ENCODE measurements at places on chromosomes 11 and 22. TPM values are rescaled to one million over a fixed set of nuclear protein-coding genes. Genes with fewer than 3 reads are reported as not detected.

Gene OR56A1
- not detected for total RNA-seq

Gene RASSF7
- total RNA-seq: 8.8 TPM

Gene HNRNPUL2
- total RNA-seq: 14.4 TPM

Gene RAB6A
- 120 TPM for total RNA-seq

Gene BID
- total RNA-seq: 32.3 TPM

Gene PLAAT3
- total RNA-seq: 19.1 TPM

DNA sequence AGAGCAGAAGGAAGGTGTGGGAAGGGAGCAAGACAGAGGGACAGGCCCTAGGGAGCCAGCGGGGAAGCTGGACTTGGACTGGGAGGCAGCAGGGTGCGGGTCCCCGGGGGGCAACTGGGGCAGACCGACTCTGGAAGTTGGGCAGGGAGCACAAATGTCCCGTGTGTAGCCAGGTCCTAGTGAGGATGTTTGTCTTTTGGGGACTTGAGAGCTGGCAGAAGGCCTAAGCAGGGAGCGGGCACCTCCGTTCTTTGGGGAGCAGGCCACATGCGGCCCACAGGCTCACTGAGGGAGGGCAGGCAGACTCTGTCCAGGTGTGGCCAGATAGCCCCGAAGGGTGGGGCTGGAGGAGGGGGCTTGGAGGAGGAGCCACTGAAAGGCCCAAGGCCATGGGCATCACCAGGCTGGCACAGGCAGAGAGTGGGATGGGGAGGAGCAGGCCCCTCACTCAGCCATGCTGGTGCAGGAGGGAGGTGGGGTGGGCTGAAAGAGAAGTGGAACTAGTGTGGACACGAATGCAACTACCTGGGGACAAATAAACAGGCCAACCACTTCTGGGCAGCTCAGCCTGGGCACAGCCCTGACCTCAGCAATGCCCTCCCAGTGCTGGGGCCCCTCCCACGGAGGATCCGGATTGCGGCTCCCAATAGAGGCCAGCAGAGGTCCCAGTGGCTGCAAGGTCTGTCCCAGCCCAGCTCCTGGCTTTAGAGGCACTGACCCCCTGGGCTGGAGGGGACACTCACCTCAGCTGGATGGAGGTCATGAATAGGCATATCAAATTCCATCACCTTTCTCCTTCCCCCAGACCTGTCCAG, 1.3 kb upstream of the SCARF2 start:
- DNase-seq: peak; percentile 31

DNA sequence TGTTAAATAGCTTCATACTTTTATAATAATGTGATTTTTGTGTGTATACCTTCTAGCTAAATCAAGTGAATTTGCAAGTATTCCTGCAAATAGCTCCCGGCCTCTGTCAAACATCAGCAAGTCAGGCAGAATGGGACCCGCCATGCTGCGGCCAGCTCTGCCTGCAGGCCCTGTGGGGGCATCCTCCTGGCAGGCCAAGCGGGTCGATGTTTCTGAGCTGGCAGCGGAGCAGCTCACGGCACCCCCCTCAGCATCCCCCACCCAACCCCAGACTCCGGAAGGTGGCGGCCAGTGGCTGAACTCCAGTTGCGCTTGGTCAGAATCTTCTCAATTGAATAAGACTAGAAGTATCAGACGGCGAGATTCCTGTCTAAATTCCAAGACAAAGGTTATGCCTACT, 19.3 kb downstream of the GTSE1 start:
- DNase-seq: no peak

DNA sequence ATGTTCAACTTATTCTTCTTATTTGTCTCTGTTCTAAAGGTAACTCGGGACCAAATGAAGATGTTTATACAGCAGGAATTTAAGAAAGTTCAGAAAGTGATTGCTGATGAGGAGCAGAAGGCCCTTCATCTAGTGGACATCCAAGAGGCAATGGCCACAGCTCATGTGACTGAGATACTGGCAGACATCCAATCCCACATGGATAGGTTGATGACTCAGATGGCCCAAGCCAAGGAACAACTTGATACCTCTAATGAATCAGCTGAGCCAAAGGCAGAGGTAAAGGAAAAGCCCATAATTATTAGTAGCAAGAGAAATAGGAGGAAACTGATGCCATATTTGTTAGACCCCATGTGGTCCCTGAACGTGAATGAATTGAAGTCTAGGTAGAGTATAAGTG, 63.3 kb downstream of the TRIM44 start:
- peak; percentile 92 for DNase-seq

GRCh38 chr11:107496011-107496410, 38.4 kb upstream of the CWF19L2 start:
- DNase-seq: peak; percentile 39

DNA sequence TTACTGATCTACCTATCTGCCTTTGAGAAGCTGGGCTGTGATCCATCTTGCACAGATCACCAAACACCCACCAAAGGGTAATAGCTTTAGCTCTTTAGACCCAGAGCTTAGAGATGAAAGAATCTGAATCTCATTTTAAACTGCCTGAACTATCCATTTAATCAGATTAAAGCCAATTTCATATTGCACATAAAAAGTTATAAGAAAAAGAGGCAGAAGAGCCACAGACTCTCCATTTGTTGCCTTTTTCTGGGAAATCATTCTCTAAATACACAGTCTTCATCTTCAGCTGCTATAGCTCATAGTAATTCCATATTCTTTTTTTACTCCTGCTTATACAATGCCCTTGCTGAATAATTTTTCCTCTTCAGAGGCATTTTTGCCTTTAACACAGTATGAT, 271.2 kb downstream of the DLG2 start:
- no peak for DNase-seq

GRCh38 chr11:106765469-106766258, 252.6 kb downstream of the GUCY1A2 start:
- DNase-seq: no peak

- no peak for DNase-seq
Observed at GRCh38 chr11:116330439-116331185, 442.2 kb downstream of the BUD13 start.

DNA sequence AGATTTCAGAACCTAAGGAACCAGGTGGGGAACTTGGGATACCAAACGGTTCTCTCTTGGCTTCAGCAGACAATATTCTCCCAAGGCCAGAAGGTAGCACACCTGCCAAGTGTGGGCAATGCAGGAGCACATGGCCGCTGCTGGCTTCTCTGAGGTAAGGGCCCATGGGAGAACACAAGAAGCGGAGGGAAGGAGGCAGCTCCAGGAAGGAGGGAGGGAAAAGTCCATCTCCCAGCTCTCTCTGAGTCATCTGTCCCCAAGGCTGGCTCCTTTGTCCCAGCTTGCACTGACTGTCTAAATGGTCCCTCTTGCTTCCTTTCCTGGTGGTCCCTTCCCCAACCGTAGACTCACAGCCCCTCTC, 557.9 kb upstream of the CADM1 start:
- no peak for DNase-seq

DNA sequence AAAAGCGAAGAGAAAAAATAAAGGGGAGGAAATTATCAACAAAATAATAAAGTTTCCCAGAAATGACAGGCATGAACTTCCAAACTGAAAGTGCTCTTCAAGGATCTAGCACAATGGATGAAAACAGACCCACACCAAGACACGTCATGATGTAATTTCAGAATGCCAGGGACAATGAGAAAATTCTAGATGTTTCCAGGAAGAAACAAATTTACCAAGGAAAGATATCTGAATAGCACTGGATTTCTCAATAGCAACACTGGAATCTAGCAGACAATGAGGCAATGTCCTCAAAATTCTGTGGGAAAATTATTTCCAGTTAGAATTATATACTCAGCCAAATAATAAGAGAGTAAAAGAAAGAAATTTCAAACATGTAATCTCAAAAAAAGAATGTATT, 46.0 kb downstream of the DENND5A start:
- peak; percentile 51 for DNase-seq

DNA sequence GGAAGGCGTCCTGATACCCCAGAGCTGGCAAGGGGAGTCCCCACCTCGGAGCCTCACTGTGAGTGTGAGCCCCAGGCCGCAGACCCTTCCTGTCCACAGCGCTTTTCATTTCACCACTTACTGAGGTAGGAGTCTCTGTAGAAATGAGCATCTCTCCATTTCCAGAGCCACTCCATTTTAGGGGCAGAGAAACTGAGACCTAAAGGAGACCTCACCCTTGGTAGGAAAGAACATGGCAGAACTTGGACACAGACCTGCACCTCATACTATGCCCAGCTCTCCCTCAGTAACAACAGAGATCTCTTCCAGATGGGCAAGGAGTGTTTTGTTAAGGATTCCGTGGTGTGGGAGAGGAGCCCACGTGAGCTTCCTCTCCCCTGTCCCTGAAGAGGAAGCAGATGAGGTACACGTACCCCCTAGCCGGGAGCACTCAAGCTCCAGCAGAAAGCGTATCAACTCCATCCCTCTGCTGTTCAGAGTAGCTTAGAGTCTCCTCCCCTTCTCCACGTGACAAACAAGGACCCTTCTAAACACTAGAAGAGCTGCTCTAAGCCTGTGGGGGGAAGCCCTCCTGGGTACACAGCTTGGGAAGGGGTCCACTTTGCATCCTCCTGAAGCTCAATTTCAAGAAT, 532 bp upstream of the VSIG2 start:
- no peak for DNase-seq

DNA sequence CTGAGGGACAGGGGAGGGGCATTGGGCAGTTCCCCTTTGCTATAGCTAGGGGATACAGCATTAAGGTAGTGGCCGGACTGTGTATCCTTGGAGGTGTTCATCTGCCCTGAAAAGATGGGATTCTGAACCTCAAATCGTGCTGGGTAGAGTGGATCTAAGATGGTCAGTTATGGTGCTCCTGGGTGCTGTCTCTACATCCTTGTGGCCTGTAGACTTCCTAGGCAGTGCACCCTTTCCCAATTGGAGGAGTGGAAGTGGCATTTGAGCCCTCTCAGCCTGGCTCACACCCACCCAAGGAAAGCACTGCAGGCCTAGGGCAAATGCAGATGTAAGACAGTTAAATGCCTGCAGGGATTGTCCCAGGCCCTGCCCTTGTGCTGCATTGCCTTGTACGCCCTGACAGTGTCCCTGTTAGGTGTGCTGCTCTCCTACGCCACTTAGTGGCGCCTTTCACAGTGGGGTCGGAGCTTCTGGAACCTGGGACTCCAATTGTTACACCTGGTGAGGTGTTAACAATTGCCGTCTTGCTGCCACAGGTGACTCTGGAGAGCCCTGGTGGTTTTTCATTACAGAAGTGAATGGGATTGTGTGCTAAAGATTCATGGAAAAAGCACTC, 35.0 kb downstream of the PPFIBP2 start:
- no peak for DNase-seq

- no peak for DNase-seq
Observed at GRCh38 chr11:693887-694562, 997 bp downstream of the DEAF1 start.

GRCh38 chr11:11089805-11090204, 232.0 kb upstream of the ZBED5 start:
- DNase-seq: no peak

GRCh38 chr22:29040385-29041275, 21.0 kb downstream of the C22orf31 start:
- peak; percentile 80 for DNase-seq

- no peak for DNase-seq
Observed at GRCh38 chr11:1521382-1522080, 35.0 kb upstream of the MOB2 start.

DNA sequence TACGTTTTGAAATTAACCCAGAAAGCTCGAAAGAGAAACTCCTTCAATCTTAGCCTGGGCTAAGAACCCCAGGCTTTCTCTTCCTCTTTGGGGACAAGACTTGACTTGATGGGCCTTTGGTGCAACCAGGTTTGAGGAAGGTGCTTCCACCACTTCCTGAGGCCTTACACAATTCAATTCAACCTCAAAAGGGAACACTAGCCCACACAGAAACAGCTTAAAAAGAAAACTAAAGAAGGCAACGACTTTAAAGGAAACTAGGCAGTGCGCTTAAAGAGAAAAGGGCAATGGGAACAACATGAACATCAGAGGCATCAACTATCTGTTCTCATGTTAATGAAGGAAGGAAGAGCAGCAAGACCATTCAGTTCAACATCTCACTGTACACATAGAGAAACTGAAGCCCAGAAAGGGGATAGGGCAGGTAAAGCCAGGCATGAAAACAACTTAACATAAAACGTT, 24.8 kb downstream of the PAK1 start:
- DNase-seq: no peak

GRCh38 chr11:35617687-35618496, at the start of gene FJX1:
Gene FJX1 (plus strand): TSS chr11:35618460. CDS start chr11:35618637, 177 bp downstream.
- peak; percentile 92 for DNase-seq

- DNase-seq: peak; percentile 99
Observed at GRCh38 chr22:40177738-40178416, at the start of gene TNRC6B. Gene TNRC6B (plus strand): TSS chr22:40177925. CDS start chr22:40178136, 211 bp downstream.

GRCh38 chr11:131932584-131933325, 562.3 kb downstream of the NTM start:
- DNase-seq: no peak

DNA sequence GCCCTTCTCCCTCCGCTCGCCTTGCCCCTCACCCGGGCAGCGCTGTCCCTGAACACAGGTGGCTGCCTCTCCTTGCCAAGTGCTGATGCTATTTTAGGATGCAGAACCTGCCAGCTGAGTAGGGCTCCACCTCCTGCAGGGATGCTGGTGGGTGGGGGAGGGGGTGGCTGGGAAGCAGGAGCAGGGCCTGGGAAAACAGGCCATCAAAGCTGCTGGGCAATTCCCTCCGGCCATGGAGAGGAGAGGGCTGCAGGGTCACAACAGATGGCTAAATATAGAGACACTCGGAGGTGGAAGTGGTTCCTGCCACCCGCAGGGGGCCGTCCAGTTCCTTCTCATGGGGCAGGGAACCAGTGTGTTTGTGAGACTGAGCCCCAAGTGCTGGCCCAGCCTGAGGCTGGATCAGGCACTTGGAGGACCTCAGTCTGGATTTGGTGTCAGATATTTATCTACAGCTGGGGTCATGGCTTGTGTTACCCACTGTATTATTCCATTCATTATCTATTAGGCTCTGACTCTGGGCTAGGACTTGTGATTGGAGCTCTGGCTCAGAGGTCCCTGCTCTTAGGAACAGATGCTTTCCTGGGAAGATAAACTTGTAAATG, 59.6 kb downstream of the LRRC32 start:
- no peak for DNase-seq

- DNase-seq: no peak
Observed at GRCh38 chr11:75873417-75874221, 58.6 kb downstream of the UVRAG start.

- DNase-seq: no peak
Observed at GRCh38 chr11:123549926-123550917, 104.2 kb downstream of the SCN3B start.

All from LHCN-M2 (cell line).